Mesothelial cell of epicardium (in vitro differentiated cells): ENCODE measurements at places on chromosomes 3 and 15.

- H3K27me3 ChIP-seq, result no peaks in the 10 kb centered on the region
- H3K4me1 ChIP-seq, result no peaks in the 10 kb centered on the region
- H3K4me3 ChIP-seq, result no peak overlapping the region
- H3K27ac ChIP-seq, result no peak overlapping the region
These were observed 53.1 kb downstream of the CFAP20DC start for GRCh38 chr3:58996730-58997129.

DNA sequence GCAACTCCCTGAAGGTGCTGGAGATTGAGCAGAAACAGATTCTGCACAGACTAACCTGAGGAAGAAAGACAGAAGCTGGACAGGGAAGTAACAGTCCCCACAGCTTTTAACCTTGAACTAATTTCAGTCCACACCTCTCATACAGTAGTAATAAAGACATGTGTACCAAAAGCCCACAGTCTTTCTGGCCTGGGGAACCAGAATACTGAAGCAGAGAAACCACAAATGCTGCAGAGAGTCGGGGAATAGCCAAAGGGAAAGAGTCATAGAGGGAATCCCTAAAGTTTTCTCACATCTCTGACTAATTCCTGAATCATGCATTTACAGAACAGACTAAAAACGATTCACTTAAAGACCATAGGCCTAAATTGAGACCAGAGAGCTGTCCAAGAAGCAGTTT lies 503.4 kb upstream of the NECTIN3 start:
- H3K36me3 ChIP-seq, result no peaks in the 10 kb centered on the region
- no peaks in the 10 kb centered on the region for H3K27me3 ChIP-seq
- H3K4me3 ChIP-seq, result no peak overlapping the region
- no peak for DNase-seq
- H3K27ac ChIP-seq, result no peak overlapping the region

GRCh38 chr3:187739094-187739560 lies 6.1 kb downstream of the BCL6 start:
- H3K27ac ChIP-seq, result peak overlapping the region; percentile 98
- H3K36me3 ChIP-seq, result no peaks in the 10 kb centered on the region
- peak; percentile 64 for DNase-seq
- peaks cover 2% of the 10 kb centered on the region for H3K27me3 ChIP-seq

GRCh38 chr3:140754936-140755335 lies 77.1 kb downstream of the TRIM42 start:
- DNase-seq, result no peak
- H3K4me3 ChIP-seq, result no peak overlapping the region
- H3K27ac ChIP-seq, result no peak overlapping the region
- H3K36me3 ChIP-seq, result no peaks in the 10 kb centered on the region
- peaks cover 7% of the 10 kb centered on the region for H3K4me1 ChIP-seq
- peaks cover 52% of the 10 kb centered on the region for H3K27me3 ChIP-seq

- H3K27ac ChIP-seq, result no peak overlapping the region
- no peaks in the 10 kb centered on the region for H3K36me3 ChIP-seq
- DNase-seq, result peak; percentile 68
- H3K27me3 ChIP-seq, result peaks cover 92% of the 10 kb centered on the region
- peak overlapping the region; percentile 66 for H3K4me3 ChIP-seq
These were observed 242.6 kb upstream of the TOPAZ1 start for GRCh38 chr3:43998836-43999727.

DNA sequence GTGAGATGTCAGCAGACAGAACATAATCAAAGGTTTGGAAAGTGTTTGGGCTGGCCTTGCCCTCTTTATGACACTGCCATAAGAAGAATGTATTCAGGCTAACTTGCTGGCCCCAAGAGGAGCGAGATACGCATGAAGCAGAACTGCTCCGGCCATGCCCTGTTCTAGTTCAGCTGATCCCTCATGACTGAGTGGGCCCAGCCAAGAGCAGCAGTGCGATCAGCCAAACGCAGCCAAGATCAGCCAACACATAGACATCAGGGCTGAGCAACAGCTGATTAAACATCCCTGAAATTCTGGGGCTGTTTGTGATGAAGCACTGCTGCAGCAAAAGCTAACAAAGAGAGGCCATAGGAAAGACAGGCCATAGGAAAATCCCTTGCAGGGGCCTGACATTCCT lies 24.1 kb downstream of the POMGNT2 start:
- DNase-seq, result no peak
- H3K27me3 ChIP-seq, result no peaks in the 10 kb centered on the region
- peaks cover 7% of the 10 kb centered on the region for H3K4me1 ChIP-seq

DNA sequence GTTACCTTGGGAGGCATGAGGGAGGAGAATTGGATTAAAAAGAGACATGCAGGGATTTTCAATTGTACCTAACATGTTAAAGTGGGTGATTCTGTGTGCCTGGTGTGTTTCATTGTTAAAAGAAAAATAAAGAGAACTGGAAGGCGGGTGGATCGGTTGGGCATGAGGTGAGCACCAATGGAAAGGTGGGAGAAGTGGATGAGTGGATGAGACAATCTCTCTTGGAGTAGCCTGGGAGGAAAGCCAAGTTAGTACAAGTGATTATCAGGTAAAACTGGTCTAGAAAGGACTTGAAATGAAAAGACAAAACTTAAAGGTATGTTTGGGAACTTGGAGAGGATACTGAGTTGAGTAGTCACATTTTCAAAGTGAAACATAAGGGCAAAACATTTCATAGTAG lies 12.1 kb downstream of the VEPH1 start:
- no peak overlapping the region for H3K4me3 ChIP-seq
- DNase-seq, result no peak
- peak overlapping the region; percentile 10 for H3K27ac ChIP-seq
- no peaks in the 10 kb centered on the region for H3K36me3 ChIP-seq
- H3K27me3 ChIP-seq, result no peaks in the 10 kb centered on the region

- peak overlapping the region; percentile 85 for H3K4me3 ChIP-seq
- peaks cover 6% of the 10 kb centered on the region for H3K27me3 ChIP-seq
- H3K27ac ChIP-seq, result peak overlapping the region; percentile 95
These were observed 341 bp downstream of the HEXA start for GRCh38 chr15:72375501-72375845.

- no peak within 1 kb of the TSS for H3K27ac ChIP-seq
- H3K36me3 ChIP-seq, result no peaks in the 10 kb centered on the region
- peaks cover 36% of the 10 kb centered on the region for H3K4me1 ChIP-seq
- H3K4me3 ChIP-seq, result peak within 1 kb of the TSS; percentile 63
- DNase-seq, result peak; percentile 59
- H3K27me3 ChIP-seq, result peaks cover 99% of the 10 kb centered on the region
These were observed at the start of gene SOX14 for GRCh38 chr3:137764001-137764433. Gene SOX14, plus strand, starts transcription at chr3:137764315. Its CDS starts 470 bp downstream, at chr3:137764785.

GRCh38 chr3:81443457-81443782 lies 318.0 kb downstream of the GBE1 start:
- no peaks in the 10 kb centered on the region for H3K4me1 ChIP-seq
- H3K27ac ChIP-seq, result no peak overlapping the region
- DNase-seq, result no peak
- H3K36me3 ChIP-seq, result no peaks in the 10 kb centered on the region

DNA sequence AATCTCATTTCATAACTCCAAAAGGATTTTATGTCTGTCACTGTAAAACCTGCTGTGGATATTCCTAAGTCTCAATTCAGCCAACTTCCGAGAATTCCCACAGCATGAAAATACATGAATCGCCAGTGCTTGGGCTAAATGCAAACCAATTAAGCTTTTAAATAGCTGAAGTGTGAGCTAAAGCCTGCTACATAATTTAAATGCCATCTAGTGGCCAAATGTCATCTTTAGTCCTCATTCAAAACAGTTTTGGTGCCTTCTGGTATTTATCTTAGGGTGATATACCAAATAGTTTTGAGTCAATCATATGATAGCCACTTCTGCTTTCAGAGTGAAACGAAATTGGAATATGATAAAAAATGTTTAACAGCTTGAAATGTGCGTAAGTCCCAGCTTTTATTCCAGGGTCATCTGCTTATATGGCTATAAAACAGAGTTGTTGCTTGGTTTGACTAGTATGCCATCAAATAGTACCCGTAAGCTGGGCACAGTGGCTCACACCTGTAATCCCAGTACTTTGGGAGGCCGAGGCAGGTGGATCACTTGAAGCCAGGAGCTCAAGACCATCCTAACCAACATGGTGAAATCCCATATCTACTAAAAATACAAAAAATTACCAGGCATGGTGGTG lies 41.8 kb upstream of the CCNL1 start:
- H3K36me3 ChIP-seq, result no peaks in the 10 kb centered on the region
- H3K27me3 ChIP-seq, result no peaks in the 10 kb centered on the region
- no peak for DNase-seq
- peaks cover 20% of the 10 kb centered on the region for H3K4me1 ChIP-seq

- peaks cover 15% of the 10 kb centered on the region for H3K4me1 ChIP-seq
- H3K27me3 ChIP-seq, result no peaks in the 10 kb centered on the region
These were observed 7.7 kb downstream of the SLC6A6 start for GRCh38 chr3:14410106-14410502.

- H3K4me3 ChIP-seq, result no peak overlapping the region
- H3K27ac ChIP-seq, result no peak overlapping the region
- DNase-seq, result no peak
- peaks cover 12% of the 10 kb centered on the region for H3K4me1 ChIP-seq
- no peaks in the 10 kb centered on the region for H3K36me3 ChIP-seq
- no peaks in the 10 kb centered on the region for H3K27me3 ChIP-seq
These were observed 193.3 kb upstream of the PROK2 start for GRCh38 chr3:71978150-71978721.

DNA sequence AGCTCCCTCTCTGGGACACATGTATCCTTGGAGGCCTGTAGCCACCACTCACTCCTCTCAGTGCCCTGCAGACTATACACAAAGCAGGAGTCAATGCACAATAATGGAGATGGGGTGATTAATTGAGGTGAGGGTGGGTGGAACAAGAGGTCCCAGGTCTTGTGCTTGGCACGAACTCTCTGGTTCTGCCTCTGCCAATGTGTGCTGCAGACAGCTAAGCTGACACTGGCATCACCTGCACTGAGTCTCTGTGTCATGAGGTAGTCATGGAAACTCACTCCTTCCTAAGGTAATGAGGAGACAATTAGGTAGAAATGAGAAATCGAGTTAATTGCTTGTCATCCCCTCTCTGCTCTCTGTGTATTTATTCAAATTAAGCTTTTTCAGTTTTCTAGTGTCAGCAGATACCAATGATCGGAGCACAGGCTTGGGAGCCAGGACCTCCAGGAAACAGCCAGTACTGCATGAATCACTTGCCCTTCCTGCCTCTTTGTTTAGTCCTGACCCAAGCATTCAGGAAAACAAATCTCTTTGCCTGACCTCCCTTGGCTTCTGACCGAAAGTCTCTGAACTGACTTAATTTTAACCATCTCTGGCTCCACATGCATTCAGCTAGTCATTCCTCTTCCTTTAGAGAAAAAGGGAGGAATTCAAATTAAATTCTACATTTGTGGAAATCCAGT lies 56.7 kb downstream of the DRD3 start:
- H3K4me3 ChIP-seq, result no peak overlapping the region
- no peak for DNase-seq
- H3K4me1 ChIP-seq, result peaks cover 18% of the 10 kb centered on the region
- no peaks in the 10 kb centered on the region for H3K27me3 ChIP-seq
